ENCODE measurements at places on chromosomes 11 and 22.

- DNase-seq = no peak
These were observed 2.8 kb downstream of the MRGPRD start for GRCh38 chr11:68977781-68978625.

DNA sequence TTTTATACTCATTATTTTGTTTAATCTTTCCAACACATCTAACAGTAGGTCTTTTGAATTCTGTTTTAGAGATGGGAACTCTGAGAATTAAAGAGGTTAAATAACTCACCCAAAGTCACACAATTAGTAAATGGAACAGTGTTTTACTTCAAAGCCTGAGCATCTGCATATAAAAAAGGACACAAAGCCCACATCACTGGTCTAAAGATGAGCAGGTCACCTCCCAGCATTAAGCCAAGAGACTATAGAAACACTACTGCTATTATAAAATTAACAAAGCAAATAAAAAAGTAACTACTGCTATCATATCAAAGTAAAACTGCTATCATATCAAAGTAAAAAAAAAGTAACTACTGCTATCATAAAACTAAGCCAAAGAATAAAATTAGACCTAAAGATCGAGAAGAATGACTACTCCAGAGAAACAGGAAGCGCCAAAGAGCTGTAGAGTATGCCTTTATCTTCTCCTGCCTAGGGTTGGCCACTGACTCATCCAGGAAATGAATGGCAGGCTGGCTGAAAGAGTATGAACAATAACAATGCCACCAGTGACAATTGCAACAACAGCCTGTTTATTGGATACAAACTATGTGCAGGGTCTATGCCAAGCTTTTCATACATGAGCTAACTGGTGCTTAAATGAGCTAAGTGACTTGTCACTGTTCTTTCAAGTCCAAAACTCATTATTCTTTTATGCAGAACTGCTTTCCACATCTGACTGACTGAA lies 1153.0 kb upstream of the TENM4 start:
- DNase-seq = no peak

DNA sequence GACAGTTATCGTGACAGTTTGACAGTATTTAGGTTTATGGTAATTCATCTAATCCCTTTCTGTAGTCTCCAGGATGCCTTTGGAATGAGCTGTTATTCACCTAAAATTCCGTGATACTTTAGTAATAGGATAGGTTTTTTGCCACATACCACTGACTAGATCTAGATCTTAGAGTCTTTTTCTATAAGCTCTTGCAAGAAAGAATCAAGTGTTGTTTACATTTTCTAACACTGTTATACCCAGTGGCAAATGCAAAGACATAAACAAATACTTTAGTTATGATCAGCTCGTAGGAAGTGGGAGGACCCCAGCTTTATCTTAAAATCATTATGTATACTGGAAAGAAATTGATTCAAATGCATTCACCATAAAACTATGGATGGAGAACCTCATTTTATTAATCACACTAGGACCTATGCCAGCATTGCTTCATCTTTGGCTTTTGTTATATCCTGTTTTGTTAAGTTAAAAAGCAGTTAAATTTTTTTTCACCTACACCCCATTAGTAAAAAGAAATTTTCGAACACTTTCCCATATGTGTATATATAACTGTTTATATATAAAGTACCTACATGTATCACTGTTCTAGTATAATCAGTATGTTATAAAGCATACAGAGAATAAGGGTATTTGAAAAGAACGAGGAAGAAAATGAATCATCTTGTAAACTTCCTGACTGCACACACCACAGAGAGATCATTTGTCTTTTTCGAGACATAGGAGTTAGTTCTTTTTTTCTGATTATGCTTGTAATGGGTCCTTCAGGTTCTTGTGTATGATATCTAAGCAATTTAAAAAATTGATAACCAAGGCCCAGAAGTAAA lies 60.9 kb downstream of the PDHX start:
- peak; percentile 35 for DNase-seq

GRCh38 chr11:101127197-101127698 lies 2.4 kb downstream of the PGR start:
- peak; percentile 39 for DNase-seq

DNA sequence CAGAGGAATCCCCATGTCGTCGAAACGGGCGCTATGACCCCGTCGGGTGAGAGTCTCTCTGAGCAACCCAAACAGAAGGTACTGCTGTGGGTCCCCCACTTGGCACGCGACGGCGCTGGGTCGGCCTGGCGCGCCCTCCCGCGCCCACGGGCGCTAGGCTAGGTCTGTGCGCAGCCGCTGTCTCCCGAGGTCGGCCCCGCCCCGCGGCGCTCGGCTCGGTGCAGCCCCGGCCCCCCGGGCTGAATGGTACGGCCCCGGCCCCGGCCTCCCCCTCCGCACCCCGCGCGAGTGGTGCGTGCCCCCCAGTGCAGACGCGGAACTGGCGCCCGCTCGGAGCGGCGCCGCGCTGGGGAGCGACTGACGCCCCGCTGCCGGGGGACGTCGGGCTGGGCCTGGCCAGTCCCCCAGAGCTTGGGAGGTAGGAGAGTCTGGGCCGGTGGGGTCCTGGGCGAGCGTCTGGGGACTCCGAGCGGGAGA lies at the start of gene MADD:
TSS of gene MADD (plus strand) at position 305 of the 477 bp plus-strand sequence.
- peak; percentile 99 for DNase-seq

DNA sequence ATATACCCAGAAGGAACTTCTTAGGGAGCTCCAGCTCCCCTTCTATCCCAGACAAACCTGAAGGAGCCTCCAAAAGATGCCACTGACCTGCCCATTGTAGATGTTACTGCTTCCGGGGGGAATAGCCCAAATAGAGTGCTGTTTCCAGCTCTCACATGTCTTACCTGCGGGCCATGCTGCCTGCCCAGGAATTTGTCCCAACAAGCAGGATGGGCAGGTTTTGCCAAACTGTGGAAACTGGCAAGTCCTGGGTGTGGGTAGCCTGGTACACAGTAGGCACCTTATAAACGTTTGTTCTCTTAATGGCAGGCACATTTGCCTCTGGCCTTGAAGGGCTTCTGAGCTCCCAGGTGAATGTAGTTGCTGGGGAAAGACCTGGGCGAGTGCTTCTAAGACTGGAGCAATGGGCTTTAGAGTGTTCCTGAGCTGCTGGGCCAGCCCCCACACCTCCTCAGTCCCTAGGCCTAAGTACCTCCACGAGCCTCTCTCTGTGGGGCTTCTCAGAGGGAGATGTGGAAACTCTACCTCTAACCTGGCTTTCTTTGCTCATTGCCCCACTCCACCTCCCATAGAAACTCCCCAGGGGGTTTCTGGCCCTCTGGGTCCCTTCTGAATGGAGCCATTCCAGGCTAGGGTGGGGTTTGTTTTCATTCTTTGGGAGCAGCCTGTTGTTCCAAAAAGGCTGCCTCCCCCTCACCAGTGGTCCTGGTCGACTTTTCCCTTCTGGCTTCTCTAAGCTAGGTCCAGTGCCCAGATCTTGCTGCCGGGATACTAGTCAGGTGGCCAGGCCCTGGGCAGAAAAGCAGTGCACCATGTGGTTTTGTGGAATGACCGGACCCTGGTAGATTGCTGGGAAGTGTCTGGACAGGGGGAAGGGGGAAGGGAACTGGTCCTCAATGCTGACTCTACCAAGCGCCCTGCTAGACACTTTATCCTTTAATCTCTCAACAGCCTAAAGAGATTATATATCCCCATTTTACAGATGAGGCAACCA lies 37.2 kb downstream of the LIMK2 start:
- DNase-seq = peak; percentile 31

DNA sequence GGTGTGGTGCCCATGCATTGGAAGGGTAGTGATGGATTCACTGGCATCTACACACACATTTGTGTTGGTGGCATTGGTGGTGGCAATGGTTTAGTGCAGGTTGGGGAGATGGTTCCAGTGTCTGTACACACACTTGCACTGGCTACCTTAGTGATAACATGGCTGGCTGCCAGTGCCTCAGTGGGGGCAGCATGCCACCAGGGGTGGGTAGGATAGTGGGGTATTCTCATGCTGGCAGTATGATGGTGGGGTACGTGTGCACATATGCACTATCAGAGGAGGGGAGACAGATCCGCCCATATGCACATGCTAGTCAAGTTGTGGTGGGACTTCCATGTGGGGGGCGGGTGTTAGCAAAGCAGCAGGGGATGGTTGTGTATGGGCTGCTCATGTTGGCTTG lies 7.1 kb upstream of the OR8K3 start:
- no peak for DNase-seq

Measured in GM03348 (cell line).